AG20443 (cell line): ENCODE measurements at places on chromosomes 12 and 14.

- DNase-seq, result no peak
These were observed 37.5 kb downstream of the KCNA1 start for GRCh38 chr12:4947253-4947652.

DNA sequence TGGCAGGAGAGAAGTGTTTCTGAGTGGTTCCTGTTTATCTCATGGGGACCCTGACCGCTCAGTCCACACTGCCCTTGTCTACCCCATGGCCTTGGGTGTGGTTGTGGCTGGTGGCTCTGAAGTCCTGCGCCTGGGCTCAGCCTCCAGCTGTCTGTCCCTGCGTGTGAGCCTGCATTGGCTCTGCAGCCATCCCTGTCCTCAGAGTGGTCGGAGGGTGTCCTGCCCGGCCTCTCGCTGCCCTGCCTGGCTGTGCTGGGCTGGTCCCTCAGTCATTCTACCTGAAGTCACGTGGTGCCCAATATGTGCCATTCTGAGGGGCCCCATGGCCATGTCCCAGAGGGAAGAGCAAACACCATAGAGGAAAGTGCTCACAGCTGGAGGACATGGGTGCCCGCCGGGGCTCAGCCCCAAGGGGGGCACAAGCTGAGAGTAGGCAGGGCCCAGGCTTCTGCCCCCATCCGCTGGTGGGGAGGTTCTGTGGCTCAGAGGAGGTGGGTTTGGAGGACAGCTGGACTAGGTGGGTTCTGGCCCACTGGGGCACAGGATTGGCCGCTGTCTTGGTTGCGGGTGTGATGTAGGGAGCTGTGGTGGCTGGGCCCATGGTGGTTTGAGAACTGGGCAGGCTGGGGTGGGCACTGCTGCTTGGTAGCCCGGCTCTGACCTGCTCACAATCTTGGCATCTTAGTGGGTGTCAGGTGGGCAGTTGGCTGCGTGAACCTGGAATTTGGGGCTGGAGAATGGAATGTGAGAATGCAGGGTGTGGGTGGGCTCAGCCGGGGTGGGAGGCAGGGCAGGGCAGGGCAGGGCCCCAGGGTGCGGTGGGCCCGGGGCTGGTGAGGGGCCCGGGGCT is 11.6 kb downstream of the TEDC1 start:
- DNase-seq, result no peak

DNA sequence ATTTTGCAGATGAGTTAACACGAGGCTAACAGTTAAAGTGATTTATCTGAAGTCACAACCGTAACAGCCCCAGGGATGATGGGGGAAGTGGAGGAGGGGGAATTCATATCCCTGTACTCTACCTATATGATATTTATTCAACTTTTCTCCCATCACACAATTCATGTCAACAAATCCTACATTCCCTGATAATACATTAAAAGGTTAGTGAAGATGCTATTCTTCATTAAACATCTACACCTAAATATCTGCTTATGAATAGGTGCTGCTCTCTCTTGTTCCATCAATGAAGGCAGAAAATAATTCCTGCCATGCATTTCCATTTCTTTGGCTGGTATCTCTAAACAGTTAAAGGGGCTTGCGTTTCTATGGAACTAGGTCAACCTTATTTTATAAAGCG is 6.8 kb downstream of the YBX3 start:
- DNase-seq, result no peak

DNA sequence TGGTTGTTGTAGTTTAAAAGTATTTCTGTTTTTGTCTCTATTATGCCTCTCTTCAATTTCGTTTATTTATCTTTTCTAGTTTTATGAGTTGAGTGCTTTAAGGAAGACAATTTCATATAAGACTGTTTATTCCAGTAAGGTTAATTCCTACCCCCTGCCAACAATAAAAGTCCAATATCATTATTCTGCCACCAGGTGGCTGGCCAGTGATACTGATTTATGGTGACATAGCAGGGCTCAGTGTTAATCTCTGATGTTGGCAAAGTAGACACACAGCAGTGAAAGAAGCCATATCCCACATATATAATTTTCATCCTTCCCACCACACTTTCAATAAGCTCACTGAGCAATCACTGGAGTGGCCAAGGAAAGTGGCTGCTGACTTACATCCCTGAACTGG is 69.0 kb upstream of the BMP4 start:
- DNase-seq, result peak; percentile 24

DNA sequence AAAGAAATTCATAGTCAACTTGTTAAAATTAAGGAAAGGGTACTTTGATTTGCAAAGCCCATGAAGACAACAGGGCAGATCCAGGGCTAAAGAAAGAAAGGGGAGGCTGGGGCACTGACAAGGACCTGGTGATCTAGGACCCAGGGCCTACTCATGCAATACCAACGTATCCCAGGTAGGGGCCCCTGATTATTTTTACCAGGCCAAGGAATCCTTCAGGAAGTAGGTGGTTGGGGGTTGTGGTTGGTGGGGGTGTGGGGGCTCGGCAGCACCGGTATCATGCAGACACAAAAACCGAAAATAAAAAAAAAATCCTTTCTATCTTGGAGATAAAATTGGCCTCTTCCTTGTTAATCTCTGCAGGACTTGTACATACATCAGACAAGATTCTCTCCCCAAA is 47.5 kb downstream of the GSC start:
- DNase-seq, result no peak

- DNase-seq, result no peak
These were observed 425.5 kb downstream of the C12orf50 start for GRCh38 chr12:87603727-87604126.

- no peak for DNase-seq
These were observed 18.1 kb downstream of the ACVR1B start for GRCh38 chr12:51969643-51970042.

DNA sequence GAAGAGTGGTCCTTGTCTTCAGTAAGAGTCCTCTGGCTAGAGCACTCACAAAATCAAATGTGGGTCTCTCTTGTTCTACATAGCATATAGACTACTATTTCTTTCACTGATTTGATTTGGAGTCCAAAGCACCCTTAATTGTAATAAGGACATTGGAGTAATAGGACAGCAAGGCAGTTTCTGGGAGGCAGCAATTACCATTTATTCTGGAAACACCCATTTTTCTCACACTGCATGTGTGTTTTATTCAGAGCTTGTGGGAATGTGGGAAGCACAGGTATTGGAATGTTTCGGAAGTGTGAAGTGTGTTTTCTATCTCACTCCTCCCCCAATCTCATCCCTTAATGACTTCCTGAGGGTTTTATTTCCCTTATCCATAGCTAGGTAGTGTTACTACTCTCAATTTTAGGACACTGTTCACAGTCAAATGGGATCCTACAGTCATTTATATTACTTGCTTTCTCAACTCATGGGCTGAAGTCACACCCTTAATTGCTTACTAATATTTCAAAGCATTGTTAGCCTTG is 20.2 kb downstream of the PCBP2 start:
- no peak for DNase-seq

DNA sequence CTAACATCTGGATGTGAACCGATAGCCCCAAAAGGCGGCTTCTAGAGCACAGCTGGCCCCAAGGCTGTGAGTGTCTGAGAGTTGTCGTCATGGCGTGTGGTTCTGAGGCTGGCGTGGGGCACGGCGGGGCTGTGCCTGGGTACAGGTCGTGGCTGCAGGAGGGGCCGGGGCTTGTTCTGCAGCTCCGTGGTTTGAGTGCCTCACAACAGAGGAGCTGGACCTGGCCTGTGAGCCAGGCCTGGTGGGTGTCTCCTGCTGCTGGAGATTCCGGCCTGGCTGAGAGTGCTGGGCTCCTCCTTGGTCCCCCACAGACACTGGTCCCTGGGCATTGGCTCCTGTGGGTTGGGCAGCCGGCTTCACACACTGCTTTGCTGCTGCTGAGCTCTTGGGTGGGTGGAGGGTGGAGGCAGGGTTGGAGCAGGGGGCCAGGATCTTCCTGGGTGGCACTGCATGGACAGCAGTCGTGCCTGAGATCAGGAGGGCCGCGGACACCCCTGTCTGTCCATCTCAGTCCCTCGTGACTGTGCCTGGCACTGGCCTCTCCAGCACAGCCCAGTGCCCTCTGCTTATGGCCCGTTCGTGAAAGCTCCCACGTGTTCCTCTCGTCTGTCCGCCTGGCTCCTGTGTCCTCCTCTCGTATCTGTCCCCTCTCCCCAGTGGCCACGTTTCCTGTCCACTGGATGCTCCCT is 31.8 kb upstream of the TEX22 start:
- DNase-seq, result no peak

GRCh38 chr14:39875028-39875427 is 442.8 kb upstream of the FBXO33 start:
- no peak for DNase-seq

GRCh38 chr12:57092529-57092862 is 3.6 kb downstream of the NAB2 start:
- DNase-seq, result no peak

DNA sequence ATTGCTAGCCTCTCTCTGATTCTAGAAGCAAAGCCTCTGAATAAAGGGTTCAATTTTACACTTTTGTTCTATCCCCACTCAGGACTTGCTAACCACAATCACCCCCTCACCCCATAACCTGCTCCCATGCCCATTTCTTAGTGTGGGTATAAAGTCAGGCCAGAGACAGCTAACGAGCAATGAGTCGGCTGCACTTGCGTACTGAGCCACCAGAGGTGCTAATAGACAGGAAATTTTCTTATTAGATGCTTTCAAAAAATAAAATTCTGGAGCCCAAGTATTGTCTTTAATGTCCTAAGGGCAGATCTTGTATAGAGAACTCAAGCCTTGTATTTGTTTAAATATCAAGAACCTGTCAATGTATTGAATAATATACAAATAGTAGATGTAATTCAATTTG is 256.9 kb downstream of the SYT1 start:
- DNase-seq, result peak; percentile 9

DNA sequence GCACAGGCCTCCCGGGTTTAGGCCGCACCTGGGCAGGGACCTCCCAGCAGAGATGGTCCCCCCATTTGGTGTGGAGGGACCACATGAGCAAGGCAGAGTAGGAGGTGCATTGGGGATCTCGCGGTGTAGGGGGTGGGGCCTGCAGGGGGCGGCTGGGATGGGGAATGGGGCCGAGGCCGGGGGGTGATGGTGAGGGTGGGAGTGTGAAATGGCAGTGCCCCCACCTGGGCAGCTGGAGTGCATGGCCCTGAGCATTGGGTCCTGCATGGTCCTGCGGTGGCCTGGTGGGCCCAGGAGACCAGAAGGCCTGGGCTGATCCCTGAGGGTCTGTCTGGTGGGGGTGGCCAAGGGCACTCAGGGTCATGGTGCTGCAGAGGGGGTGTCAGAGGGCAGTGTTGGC is 111.8 kb downstream of the KIF26A start:
- no peak for DNase-seq

- no peak for DNase-seq
These were observed 21.4 kb upstream of the FOXG1 start for GRCh38 chr14:28745176-28745575.

- peak; percentile 87 for DNase-seq
These were observed 69.4 kb downstream of the ARMH4 start for GRCh38 chr14:58082491-58083098.

DNA sequence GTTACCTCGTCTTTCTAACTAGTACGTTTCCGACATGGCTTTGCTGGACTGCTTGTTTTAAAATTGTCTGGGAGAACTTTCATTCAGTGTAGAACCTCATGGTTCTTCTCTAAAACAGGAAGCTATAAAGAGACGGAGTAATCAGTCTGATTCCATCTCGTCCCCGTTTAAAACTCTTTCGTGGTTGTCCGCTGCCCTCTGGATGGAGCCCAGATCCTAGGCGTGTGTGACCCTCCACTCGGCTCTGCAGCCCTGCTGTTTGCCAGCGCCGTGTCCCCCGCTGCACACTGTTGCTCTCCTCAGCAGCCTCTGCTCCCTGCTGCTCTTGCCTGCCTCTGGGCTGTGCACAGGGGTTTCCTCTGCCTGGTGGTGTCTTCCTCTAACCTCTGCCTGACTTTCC is 50.2 kb downstream of the SLC8B1 start:
- DNase-seq, result no peak

DNA sequence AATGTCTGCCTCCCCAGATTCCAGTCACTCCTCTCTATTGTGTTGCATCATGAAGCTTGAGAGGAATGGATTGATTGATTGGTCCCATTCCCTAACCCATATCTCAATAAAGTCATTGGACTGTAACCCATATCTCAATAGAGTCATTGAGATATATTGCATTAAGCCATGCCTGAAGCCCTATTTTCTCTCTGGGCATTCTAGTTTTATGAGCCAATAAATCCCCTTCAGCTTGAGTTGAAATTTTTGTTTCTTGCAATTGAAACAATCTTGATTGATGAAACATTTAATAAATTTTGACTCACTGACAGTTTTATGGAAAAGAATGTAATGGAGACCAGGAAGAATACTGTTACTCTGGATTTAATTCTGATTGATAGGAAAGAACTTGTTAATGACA is 20.8 kb upstream of the OR4E1 start:
- DNase-seq, result no peak

- DNase-seq, result no peak
These were observed 90.5 kb downstream of the TTC8 start for GRCh38 chr14:88914956-88915355.

GRCh38 chr12:119036878-119037825 is 55.8 kb downstream of the SRRM4 start:
- DNase-seq, result peak; percentile 54

GRCh38 chr12:62016021-62016420 is 244.2 kb upstream of the USP15 start:
- DNase-seq, result no peak

DNA sequence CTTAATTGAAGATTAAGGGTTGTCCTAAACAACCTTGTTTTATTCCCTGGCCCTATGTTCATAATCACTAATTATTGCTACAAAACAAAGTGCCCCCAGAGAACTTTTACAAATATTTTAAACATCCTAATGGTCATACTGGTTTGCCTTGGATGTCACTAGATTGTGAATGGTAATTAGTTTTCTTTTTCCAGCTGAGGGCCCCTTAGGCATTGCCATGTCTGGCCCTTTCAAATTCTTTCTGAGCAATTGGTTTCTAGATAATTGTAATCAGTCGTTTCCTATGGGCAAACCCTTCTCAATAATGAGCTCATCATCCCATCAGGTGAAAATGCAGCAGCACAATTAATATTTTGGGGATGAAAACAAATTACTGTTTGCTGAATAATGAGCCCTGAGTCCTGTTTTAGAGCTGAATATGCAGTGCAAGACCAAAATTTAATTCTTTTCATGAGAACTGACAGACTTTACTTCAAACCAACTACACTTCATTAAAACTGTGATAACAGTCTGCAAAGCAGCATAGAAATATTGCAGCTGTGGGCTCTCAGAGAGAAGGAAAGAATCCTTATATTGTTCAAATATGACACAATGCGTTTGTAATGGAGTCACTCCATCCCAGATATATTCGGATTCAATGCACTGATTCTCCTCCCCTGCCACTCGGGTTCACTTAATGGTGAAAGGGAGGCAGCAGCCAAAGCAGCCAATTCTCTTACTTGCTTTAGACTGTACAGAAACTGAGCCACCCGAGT is 67.7 kb upstream of the ARHGAP5 start:
- DNase-seq, result no peak

- DNase-seq, result no peak
These were observed 150.9 kb downstream of the TTLL5 start for GRCh38 chr14:75811872-75812499.

GRCh38 chr12:14959916-14960496 is 1.4 kb downstream of the ARHGDIB start:
- no peak for DNase-seq

GRCh38 chr14:53002576-53002975 is 51.7 kb upstream of the FERMT2 start:
- DNase-seq, result no peak
